ENCODE measurements at places on chromosomes 12 and 14.

GRCh38 chr12:105355752-105356151, 25.3 kb downstream of the C12orf75 start:
- no peak for DNase-seq

DNA sequence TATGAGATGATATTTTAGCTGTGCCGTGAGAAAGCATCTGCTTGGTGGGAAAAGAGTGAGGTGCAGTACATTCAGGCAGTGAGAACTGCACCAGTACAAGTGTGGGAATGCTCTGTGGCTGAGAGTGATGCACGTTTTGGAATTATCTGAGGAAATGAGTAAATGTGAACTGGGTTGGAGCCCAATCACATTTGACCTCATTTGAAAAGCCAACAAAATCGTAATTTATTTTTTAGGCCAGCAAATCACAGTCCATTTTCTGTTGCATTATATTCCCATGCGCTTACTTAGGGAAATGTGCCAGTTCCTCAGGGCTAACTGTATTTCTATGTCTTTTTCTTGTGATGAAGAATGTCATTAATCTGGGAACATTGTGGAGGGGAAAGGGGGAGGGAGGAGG, 77.3 kb downstream of the SNAPC1 start:
- DNase-seq = no peak

DNA sequence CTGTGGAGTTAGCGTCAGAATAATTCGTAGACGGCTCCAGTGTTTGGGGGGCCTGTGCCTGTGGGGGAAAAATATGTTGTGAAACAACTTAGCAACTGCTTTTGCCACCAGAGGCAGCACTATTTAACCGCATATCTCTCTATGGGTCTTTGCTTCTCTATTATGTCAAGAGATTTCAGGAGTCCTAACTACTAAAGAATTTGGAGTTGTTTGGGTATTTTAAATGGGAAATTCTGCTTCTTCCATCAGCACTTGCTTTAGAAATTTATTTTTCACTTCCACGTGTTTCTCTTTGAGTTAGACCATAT, 594 bp upstream of the CLEC14A start:
- no peak for DNase-seq

DNA sequence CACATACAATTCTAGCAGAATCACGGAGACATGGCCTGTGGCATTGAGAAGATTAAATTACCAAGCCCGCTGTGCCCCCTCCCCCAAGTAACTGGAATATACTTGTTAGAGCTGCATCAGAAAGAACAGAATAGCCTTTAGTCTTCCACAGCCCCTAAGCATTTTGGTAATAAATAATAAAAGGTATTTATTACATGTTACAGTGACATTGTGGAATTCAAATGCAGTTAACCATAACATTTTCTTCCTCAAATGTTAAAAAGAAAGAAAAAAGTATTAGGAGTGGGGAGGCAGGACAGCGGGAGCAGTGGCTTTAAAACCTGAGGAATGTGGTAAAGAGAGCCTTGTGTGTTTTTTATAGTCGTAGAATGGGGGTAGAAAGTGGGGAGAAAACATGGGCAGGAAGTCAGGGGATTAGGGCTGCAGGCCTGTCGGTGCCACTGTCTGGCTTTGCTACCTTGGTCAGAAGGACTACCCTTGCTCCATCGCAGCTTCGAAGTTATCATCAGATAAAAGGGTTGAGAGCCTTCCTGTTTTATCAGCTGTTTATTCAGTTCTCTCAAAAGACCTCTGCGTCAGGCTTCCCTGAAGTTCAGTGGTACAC, 255.9 kb downstream of the MSRB3 start:
- DNase-seq = no peak

DNA sequence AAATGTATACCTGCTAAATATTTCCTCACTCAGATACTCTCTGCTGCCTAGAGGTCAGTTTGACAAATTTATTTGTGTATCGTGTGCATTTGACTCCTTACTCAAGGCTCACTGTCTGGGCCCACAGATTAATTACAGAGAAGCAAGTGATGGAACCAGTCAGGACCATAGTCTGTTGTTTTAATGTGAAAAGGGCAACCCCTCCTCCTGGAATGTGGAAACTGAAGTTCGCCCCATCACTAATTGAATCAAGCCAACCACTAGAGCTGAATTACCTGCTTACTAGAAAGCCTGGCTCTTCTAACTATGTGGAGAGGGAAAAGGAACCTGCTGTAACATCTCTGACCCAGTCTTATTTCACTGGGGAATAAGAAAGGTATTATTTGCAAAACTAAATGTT, 199.9 kb upstream of the KRR1 start:
- DNase-seq = no peak

DNA sequence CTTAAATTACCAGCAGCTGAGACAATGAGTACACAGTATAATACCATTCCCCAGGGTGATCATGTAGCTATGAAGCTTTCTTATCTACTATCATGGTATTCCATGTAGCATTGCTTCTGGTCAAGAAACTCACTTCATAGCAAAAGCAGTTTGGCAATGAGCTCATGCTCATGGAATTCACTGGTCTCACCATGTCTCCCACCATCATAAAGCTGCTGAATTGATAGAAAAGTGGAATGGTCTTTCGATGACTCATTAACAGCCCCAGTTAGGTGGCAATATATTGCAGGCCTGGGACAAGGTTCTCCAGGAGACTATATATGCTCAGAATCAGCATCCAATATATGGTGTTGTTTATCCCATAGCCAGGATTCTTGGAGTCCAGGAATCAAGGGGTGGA, 553.7 kb downstream of the FOXG1 start:
- DNase-seq = no peak

- DNase-seq = no peak
These were observed 54.2 kb downstream of the C12orf42 start for GRCh38 chr12:103441437-103442181.

DNA sequence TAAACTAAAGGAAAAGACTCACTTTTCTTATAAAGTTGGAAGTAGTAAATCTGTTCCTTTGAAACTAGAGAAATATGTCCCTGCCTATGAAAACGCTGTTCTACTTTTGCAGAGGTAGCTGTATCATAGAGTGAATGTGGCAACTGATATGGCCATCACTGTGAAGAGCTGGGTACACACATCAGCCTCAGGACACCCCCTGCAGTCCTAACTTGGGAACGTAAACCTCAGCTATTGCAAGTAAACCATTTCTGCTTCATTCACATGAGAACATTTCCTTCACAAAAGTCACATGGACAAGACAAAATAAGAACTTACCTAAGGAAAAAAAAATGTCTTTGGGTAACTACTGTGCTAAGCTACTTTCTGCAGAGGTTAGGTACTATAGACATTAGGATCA, 233.3 kb upstream of the PPFIA2 start:
- DNase-seq = no peak

Data from HuH-7.5 (cell line).